ENCODE measurements at places on chromosomes 1 and 21. TPM values are rescaled to one million over a fixed set of nuclear protein-coding genes. Genes with fewer than 3 reads are reported as not detected.

Gene EXOC8
- polyA plus RNA-seq = 6.2 TPM

Gene ZNF593OS
- polyA plus RNA-seq = 2.3 TPM

Gene TAL1
- 3.6 TPM for polyA plus RNA-seq

Gene SELP
- 0.76 TPM for polyA plus RNA-seq

Gene ILDR2
- 3.8 TPM for polyA plus RNA-seq

DNA sequence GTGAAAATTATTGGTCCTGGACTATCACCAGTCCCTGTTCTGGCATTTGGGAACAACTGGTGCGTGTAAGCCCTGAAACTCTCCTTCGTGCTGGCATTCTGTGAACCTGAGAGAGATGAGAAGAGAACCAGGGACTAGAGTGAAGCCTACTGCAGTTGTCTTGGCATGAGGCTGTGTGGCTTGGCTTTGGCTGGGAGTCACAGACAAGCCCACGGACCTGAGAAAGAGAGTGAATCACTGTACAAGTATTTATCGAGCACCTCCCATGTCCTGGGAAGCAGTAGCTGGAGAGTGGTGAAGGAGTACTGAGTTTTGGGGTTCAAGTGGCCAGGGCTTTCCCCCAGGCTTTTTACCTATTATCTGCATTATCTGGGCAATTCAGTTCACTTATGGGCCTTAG, 63.3 kb downstream of the FGGY start:
- DNase-seq = no peak

GRCh38 chr1:81224222-81224621, 576.5 kb upstream of the ADGRL2 start:
- DNase-seq = no peak

DNA sequence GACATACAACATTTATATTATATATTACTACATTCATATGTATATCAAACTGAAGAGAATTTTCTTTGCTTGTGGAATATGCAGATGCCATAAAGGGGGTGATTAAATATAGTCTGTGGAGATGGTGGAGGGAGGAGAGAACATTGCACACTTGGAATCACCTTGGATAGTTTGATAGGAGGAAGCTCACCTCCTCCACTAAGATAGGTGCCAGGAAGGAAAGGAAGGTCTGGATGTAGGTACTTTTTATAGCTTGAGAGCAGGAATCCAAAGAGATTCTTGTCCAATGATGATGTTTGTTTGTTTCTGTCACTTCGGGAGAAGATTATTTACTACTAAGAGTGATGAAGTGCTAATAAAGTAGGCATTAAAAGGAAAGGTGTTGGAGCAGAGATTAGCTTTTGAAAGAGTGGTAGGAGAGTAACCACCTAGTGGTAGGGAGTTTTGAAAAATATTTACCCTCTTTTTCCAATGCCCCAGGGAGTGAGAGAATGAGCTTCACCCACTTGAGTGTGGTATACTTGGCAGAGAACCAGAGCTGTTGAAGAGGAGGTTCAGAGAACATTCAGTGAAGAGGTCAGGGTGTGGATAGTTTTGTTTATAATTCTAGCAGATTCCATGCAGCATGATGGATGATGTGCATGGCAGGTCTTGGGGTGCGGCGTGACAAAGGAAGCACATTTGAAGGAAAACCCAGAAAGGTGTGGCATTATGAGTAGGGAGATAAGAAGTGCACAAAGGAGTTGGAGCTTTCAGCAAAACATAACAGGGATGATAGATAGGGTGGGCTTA, 145.0 kb downstream of the PATJ start:
- DNase-seq = no peak

GRCh38 chr1:56330391-56331026, 248.9 kb downstream of the PLPP3 start:
- DNase-seq = no peak

DNA sequence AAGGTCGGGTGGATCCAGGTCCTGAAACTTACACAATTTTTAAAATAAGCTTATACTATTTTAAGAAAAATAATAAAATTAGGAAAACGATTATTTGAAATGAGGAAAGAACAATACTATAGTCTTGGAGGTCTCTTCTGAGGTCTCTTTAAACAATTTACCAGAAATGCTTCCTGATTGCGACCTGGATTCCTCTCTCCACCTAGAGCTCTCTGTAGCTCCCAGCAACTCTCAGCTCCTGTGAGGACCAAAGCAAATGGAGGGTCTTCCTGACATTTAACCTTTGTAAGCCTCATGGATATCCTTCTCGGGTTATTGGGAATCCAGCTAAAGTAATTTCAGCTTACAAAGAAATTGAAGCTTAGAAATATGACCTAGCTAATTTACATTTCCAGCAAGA, 886 bp downstream of the BTBD8 start:
- no peak for DNase-seq

DNA sequence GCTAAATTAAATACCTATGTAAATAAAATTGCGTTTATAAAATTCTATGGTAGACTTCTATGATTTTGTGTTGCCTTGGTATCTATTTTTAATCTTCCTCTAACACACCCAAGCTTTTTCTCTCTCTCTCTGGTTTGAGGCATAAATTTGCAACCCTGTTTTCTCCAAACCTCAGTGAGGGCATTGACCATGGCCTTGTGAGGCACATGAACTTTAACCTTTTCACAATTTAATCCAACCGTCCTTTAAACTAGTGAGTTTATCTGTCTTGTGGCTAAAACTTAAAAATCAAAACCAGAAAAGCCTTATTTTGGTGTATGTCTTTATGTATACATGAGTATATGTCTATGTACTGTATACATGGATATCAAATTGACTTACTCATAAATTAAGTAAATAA, 746.6 kb upstream of the B3GALT2 start:
- no peak for DNase-seq

GRCh38 chr1:29977550-29977949, 741.2 kb downstream of the PTPRU start:
- DNase-seq = no peak

Data from hindlimb muscle (tissue), 1 donor.